ENCODE measurements at places on chromosomes 3 and 15. TPM values are rescaled to one million over a fixed set of nuclear protein-coding genes. Genes with fewer than 3 reads are reported as not detected.

GRCh38 chr3:53650424-53650823, 156.0 kb downstream of the CACNA1D start:
- DNase-seq, result no peak

DNA sequence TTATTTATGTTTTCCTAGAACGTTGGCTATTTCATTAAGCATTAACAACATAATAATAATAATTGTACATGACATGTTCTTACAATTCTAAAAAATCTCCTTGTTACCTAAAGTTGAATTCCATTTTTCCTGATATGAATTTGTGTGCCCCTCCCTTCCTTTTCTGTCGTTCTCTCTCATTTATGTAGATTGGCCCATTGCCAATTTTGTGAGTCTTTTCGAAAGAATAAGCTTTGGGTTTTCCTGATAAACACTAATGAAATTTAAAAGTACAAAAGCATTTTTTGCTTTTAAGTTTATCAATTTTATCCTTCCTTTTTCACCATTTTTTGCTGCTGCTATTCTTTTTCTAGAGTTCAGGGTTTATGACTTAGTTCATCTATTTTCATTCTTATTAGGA, 44.9 kb downstream of the PRR23E start:
- DNase-seq, result no peak

GRCh38 chr15:60652870-60653269, 173.9 kb upstream of the ICE2 start:
- no peak for DNase-seq

DNA sequence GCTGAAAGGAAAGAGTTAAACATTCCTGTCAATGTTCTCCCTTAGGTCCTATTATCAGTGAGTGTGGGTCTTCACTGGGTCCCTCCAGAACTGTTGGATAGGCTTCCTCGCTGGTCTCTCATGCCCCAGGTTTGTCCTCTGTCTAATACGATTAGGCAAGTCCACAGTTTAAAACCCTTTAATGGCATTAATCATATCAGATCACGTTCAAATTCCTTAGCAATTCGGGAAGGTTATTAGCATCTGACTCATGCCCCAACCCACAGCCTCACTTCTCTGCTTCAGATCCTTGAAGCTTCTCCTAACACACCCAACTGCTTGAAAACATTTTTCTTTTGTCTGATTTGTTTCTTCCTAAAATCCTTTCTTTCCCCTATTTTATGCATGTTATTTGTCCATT, 224.3 kb upstream of the ATP10A start:
- no peak for DNase-seq

- peak; percentile 87 for DNase-seq
Observed at GRCh38 chr3:42071904-42072812, 19.0 kb upstream of the TRAK1 start.

- no peak for DNase-seq
Observed at GRCh38 chr3:174532776-174533175, 326.4 kb upstream of the NAALADL2 start.

DNA sequence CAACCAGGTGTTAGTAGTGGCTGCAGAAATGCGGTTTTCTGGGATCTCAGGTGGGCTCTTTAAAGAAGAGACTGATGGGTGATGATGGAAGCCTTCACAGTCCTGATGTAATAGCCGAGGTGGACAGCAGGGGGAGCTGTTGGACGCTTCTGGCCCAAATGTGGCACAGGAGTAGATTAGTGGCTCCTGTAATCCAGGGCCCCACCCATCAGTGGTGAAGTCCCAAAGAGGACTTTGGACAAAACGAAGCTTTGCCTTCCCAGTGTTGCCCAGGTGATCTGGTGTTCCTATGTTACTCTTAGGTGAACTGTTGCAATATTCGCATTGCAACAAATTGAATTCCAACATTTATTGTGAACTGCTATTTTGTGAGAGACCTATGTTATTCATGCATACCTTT, 31.8 kb upstream of the MYZAP start:
- DNase-seq, result peak; percentile 57

DNA sequence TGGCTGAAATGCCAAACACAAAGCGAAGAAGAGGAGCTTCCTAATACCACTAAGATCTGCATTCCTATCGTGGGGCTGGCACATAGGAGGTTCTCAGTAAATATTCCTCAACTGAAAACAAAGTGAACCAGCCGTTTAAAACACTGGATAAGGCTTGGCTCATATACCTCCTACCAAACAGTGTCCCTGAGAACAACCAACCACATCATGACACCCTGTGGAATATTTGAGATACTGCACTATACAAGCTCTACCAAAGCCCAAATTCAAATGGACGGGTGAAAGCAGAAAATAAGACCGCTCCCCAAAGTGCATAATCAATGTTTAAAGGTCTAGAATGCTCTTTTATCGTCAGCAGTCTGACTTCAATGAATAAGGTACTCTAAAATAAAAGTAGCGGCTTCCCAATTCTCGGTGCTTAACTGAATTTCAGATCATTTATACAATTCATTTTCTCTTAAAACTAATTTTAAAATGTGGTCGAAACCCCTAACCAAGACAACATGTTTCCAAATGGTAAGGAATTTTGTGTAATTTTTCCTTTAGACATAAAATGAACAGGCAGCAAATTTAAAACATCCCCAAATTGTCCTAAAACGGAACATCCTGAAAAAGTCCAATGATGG, 425.8 kb downstream of the ERC2 start:
- no peak for DNase-seq

- DNase-seq, result no peak
Observed at GRCh38 chr15:69224383-69224782, 63.9 kb downstream of the GLCE start.

- DNase-seq, result no peak
Observed at GRCh38 chr3:39577541-39577940, 110.1 kb downstream of the MOBP start.

DNA sequence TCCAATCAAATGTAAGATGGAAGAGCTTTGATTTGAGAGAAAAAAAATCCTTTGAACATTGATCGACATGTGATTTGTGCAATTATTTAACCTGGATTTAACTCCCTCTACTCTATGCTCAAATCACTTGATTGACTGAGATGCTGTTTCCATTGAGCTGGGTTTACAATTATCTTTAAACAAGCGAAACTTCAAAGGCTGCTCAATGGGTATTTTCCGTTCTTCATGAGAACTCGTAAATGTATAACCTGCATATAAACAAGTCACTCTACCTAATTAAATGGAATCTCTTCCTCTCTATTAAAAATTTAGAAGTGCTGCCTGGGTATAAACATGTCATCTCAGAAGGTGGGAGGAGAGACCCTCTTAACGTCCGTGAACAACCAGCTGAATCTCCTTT, 71.9 kb downstream of the ANXA2 start:
- DNase-seq, result no peak

DNA sequence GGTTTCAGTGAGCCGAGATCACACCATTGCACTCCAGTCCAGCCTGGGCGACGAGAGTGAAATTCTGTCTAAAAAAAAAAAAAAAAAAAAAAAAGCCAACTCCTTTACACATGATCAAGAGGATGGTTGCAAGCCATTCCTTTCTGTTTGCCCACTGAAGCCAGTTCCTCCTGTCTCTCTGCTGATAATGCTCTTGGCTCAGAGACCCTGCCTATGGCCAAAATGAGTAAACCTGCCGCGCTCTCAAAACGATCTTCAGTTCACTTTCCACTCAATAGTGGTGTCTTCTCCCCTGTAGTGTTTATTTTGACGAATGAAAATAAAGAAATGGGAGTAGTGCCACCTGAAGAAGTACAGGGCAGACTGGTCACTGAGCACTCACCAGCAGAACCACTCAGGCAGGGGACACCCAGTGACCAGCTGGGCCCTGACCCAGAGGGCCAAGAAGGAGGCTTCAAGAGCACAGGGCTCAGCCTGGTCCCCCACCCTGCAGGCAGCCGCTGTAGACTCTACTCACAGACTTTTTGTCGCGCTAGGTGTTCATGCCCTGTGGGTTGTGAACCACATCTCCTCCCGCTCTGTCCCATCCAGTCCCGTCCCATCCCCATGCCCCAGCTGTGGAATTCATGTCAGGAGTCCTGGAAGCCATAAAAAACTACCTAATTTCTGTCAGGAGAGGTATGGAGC, 23.6 kb downstream of the GRAMD2A start:
- no peak for DNase-seq

DNA sequence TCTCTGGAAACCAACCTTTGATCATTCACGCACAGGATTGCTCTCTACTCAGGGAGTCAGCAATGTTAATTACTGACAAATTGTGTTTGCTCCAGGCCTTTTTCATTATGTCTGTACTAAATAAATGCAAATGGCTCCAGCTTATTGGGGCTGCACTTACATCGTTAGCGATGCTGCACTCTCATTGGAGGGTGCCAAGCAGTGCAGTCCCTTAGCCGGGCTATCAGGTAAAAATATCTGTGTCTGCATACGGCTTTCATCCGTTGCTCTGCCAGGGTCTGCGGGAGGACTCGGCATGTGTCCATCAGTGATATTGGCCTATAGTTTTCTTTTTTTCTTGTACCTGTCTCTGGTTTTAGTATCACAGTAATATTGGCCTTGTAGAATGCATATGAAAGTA, 471.5 kb upstream of the CADM2 start:
- no peak for DNase-seq

DNA sequence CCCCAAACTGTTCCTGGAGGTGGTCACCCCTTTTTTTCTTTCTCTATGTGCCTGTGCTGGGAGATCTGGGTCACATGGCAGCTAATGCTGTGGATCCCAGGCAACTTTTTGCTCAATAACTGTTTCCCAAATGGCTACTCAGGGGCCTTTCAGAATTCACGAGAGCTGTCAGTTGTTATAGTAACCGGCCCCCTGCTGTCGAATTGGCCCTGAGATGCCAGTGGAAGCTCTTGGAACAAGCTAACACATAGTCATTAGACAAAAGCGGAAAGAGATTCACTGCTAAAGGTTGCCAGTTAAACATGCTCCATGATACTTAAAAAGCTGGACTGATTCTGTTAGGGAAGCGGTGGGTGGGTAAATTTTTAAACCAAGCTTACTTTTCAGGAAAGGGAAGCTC, 144.1 kb downstream of the FEZF2 start:
- no peak for DNase-seq

- DNase-seq, result peak; percentile 48
Observed at GRCh38 chr15:47473832-47474231, 243.5 kb upstream of the SEMA6D start.

- DNase-seq, result no peak
Observed at GRCh38 chr3:38169027-38169317, 3.6 kb downstream of the OXSR1 start.

DNA sequence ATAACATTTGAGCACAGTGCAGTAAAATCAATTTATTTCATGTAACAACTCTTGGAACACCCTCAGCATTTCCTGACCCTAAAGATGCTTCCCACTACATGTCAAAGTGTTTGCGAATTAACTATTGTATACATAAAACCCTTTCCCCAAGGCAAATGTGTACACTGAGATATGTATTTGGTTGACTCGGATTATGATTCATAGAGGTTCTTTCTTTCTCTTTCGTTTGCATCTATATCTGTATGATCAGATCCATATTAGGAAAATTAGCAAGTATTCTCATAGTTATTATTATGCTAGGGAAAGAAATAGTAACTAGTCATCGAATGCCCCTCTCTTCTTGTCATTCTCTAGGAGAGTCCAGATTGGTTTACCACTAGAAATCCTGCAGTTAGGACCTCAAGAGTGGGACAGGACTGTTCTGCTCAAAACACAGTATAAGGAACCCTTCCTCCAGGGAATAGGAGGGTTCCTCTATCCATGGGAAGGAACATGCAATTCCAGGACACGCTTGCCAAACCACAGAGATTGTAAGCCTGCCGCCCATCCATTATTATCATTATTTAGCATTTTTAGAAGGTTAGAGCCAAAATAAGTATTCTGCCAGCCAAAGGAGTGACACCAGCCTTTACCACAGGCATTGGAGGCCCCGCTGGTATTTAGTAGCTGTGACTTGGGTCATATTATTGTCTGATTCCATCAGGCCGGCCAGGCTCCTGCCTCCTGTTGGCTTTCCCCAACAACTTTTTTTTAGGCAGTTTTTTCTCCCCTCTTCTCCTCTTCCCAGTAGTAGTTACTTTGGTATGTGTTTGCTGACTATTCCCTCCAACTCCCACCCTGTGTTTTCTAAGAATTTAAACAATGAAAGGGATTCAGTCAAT, 100.7 kb downstream of the GALK2 start:
- peak; percentile 23 for DNase-seq

DNA sequence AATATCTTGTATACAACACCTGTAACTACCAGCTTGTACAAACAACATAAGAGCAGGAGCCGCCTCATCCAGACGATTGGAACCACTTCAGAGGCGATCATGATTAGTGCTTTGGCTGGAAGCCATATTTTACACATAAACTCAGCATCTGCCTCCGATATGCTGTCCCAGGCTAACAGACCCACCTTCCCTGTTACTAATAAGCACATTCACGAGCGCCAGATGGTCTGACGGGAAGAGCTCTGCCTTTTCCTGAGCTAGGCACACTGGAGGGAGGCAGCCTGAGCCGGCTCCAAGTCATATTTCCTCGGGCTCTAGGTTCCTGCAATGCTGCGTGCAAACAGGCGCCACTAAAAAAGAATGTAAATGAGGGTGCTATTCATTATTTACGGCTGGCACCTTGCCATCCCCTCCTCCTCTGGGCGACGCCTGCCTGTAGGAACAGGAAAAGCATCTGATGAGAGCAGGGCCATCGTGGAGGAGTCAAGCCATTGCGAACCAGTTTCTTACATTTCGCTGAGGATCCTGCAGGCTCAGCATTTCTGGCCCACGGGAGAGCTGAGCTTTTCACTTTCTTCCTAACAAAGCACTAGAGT, 98.2 kb downstream of the ANXA2 start:
- DNase-seq, result no peak

DNA sequence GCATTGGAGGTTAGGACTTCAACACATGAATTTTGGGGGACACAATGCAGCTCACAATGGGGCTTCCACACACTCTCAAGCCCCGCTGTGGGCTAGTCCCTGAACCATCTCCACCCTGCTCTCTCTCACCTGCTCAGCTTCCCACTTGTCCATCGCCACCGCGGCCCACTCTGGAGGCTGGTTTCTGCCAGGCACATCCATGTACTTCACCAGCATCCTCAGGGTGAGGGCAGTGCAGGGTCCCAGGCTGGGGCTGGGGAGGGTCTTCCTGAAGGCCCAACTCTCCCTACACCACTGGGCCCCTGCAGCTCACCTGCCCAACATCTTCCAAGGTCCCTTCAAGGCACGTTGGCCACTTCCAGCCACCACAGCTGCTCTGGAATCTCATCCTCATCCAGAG, 46.4 kb downstream of the KLF15 start:
- no peak for DNase-seq

GRCh38 chr15:85404918-85405866, 24.8 kb downstream of the AKAP13 start:
- no peak for DNase-seq

DNA sequence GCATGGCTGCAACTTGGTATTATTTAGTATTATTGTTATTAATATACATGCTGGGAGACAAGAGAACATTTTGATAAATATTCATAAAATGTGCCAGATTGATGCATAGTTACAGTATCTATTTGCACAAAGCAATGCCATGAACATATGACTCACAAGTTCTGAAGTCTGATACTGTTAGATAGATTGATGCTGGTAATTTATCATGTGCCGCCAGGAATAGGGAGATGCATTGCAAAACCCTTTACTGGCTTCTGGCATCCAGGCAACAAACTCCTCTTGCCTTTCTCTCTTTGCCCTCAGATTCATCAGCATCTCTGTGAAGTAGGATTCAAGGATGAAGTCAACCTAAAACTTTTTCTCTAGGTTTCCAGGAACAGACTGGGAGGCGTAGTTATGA, 41.0 kb upstream of the SLC25A26 start:
- no peak for DNase-seq

Gene CLSTN2
- polyA plus RNA-seq, result 0.24 TPM

Gene NCEH1
- 3.6 TPM for polyA plus RNA-seq

Gene GOLGA8O
- polyA plus RNA-seq, result 0.05 TPM

Gene C3orf22
- not detected for polyA plus RNA-seq

Gene SATB1
- polyA plus RNA-seq, result 24.4 TPM

Gene SERINC4
- 0.93 TPM for polyA plus RNA-seq

Gene ETV5
- polyA plus RNA-seq, result 8.0 TPM

Gene FEZF2
- not detected for polyA plus RNA-seq
